ENCODE measurements at places on chromosomes 7 and 10. TPM values are rescaled to one million over a fixed set of nuclear protein-coding genes. Genes with fewer than 3 reads are reported as not detected.

Gene ZNF735
- total RNA-seq = not detected

Gene TYW1B
- 4.2 TPM for total RNA-seq

Gene ICA1
- 52.3 TPM for total RNA-seq

Gene TMEM229A
- total RNA-seq = not detected

Gene RSPH10B
- not detected for total RNA-seq

Gene TRA2A
- 40.8 TPM for total RNA-seq

Gene CACNA2D1
- 31.0 TPM for total RNA-seq

Gene RGR
- total RNA-seq = not detected

Gene LIPK
- not detected for total RNA-seq

Gene CYP2C19
- not detected for total RNA-seq

Gene JAKMIP3
- total RNA-seq = not detected

Gene CASD1
- 15.7 TPM for total RNA-seq

Gene COL13A1
- 16.7 TPM for total RNA-seq

Gene HABP2
- not detected for total RNA-seq

Gene INHBA
- total RNA-seq = 21.2 TPM

Gene HYAL4
- total RNA-seq = 0.86 TPM

Gene CDNF
- 1.6 TPM for total RNA-seq

Gene PTF1A
- total RNA-seq = not detected

Gene CALHM2
- total RNA-seq = 19.9 TPM

Gene TMEM236
- 0.10 TPM for total RNA-seq

Gene IKZF1
- total RNA-seq = not detected

Gene ZDHHC4
- 36.9 TPM for total RNA-seq

Gene GLI3
- 3.6 TPM for total RNA-seq

Gene FAM237B
- not detected for total RNA-seq

Gene HGF
- total RNA-seq = 2.3 TPM

Gene CALML3
- not detected for total RNA-seq

Gene MYH16
- total RNA-seq = 0.33 TPM

Gene SLC16A12
- total RNA-seq = 0.65 TPM

Gene FAM24B
- 5.6 TPM for total RNA-seq

Gene CHN2
- 1.6 TPM for total RNA-seq

Measured in vein endothelial cell (primary cell).